NCI-H2081 (cell line): ENCODE measurements at places on chromosomes 6 and 20.

DNA sequence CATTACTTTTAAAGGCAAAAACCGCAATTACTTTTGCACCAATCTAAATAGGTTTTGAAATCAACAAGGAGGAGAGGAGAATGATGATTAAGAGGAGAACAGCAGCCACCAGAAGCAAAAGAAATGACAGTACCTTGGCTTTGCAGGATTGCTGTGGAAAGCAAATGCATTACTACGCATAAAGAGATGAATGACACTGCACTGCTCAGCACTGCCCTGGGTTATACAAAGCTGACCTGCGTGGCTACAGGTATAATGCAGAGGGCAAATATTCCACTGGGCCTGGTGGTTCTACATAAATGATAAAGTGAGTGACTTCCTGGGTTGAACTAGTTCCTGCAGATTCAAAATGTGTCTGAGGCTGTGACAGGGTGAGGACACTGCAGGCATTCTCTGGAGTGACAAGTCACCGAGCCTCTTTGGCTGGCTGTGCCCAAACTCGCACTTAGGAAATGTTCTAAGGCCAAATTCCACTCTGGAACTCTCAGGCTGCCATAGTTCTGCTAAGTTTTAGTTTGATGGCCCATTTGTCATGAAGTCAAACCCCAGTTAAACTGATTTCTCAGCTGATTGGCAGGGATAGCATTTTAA is 78.6 kb downstream of the INSM1 start:
- DNase-seq, result no peak

DNA sequence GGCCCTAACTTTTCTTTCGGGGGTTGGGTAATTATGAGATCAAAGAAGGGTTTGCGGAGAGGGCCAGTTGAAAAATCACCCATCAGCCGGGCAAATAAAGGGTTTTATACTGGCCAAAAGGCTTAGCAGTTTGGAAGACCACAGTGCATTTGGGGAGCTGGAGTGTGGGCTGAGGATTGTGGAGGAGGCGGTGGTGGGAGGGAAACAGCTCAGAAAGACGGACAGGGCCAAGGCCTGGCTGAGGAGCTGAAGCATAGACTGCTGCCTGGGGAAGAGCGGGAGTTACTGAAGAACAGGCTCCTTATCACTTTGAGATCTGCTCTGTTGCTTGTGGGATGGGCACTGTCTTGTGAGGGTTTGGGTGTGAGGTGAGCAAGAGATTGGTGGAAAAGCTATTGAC is 144.2 kb downstream of the CARMIL1 start:
- no peak for DNase-seq

GRCh38 chr20:35490736-35491181 is 35.4 kb downstream of the CEP250 start:
- DNase-seq, result no peak

DNA sequence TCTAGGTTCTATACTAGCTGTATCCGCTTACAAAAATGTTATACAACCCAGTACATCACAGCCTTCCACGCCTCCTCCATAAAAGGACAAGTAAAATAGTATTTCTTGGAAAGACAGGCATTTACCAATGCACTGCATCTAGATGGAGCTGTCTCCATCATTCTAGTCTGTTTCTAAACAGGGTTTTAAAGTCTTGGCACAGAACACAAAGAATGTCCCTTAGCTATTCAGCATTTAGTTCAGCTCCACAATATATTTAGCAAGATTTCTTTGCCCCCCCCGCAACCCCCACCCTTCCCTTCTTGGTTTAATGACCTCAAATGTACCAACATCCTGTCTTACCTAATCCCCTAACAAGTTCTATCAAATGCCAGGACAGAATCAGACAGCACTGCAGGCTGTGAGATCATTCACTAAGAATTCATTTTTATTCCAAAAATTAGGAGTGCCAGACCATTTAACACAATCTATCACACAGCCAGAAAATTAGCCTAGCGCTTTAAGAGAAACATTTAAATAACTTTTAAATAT is 198.6 kb downstream of the BACH2 start:
- DNase-seq, result no peak
